Dermis microvascular lymphatic vessel endothelial cell (primary cell): ENCODE measurements at places on chromosomes 5 and 9.

- DNase-seq, result no peak
Observed at GRCh38 chr9:75138260-75139040, 50.1 kb downstream of the OSTF1 start.

GRCh38 chr9:131590449-131590848, 45.1 kb downstream of the PRRT1B start:
- no peak for DNase-seq

- no peak for DNase-seq
Observed at GRCh38 chr9:111429175-111429574, 55.0 kb downstream of the ECPAS start.

DNA sequence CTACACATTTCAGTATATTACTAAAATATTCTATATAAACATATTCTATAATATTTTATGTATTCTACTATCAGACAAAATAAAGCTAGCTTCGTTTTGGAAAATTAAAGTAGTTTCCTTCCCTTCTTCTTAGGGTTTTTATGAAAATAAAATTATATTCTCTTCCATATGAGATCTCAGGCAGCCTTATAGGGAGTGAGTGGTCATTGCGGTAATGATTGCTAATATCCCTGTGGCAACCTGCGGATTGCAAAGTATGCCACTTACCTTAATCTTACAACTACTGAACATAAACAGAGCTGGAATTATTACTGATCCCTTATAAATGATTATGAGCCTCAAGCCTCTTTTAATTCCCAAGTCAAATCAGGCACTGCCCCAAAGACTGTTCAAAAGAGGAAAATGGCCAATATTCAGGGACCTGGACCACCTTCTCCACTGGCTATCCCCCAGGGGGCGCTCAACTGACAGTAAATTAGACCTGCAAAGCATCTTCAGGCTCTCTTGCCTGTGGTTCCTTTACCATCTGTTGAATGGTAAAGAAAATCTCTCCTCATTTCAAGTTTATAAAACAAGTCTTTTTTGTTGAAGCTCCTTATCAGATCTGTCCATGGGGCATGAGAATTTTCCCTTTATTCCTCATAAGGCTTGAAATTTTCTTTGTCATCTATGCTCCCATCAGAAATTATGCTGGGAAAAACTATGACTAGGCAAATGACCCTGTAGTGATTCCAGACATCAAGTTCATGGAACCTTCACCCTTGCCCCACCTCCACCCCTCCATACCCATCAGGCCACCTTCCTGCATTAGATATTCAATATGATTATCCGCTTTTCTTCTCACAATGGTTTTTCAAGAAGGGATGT, 163.9 kb downstream of the CEMIP2 start:
- peak; percentile 82 for DNase-seq

GRCh38 chr9:123769719-123770118, 160.2 kb downstream of the DENND1A start:
- DNase-seq, result no peak

- DNase-seq, result no peak
Observed at GRCh38 chr9:18890372-18890771, 142.6 kb downstream of the SAXO1 start.

GRCh38 chr9:109033941-109034700, 20.8 kb upstream of the CTNNAL1 start:
- no peak for DNase-seq

- no peak for DNase-seq
Observed at GRCh38 chr5:133827011-133827410, 141.4 kb downstream of the C5orf15 start.

DNA sequence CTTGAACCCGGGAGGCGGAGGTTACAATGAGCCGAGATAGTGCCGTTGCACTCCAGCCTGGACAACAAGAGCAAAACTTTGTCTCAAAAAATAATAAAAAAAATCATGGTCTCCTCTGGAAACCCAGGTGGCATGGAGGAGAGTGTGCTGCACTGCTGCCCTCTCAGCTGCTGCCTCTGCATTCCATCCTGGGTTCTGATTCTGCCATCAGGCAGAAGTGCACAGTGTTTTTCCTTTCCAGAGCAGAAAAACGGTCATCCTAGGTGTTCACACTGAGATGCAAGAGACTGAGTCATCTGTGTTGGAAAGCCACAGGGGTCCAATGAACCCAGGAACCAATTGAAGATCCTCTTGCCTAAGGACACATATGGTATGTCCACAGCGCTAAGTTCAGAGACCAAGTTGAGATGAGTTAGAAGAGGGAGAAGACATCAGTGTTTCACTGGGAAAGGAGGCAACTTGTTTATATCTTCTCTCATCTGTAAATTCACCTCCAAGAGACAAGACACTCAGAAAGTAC, 88.8 kb upstream of the DMRT1 start:
- DNase-seq, result no peak

- DNase-seq, result no peak
Observed at GRCh38 chr5:14683906-14684455, 19.5 kb downstream of the OTULIN start.

- DNase-seq, result no peak
Observed at GRCh38 chr5:6718161-6718681, 5.0 kb downstream of the TENT4A start.

- DNase-seq, result no peak
Observed at GRCh38 chr5:110441035-110441434, 285.4 kb downstream of the TMEM232 start.

DNA sequence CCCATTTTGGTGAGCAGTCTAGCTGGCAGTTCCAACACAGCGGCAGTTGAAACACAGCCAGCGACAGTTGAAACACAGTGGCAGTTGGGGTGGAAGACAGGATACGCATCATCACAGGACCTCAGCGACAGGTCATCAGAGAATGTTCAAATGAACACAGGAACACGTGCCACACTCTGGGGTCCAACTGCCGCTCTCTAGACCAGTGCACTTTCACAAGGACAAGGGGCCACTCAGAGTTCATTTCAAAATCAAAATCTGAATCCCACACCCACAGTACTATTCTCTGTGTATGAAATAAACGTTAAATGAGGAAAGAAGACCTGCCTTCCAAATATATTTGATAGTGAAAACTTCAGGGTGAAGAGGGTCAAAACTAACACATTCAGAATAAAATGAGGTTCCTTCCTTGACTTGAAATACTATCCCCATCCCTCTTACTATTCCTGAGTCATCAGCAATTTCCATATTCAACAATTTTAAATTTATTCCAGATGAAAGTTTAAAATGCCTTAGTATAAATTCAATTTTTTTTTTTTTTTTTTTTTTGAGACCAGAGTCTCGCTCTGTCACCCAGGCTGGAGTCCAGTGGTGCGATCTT, 53.0 kb upstream of the SIMC1 start:
- DNase-seq, result no peak

- no peak for DNase-seq
Observed at GRCh38 chr5:53568871-53569270, 8.4 kb downstream of the NDUFS4 start.

GRCh38 chr9:38023661-38024035, 45.4 kb downstream of the SHB start:
- no peak for DNase-seq

DNA sequence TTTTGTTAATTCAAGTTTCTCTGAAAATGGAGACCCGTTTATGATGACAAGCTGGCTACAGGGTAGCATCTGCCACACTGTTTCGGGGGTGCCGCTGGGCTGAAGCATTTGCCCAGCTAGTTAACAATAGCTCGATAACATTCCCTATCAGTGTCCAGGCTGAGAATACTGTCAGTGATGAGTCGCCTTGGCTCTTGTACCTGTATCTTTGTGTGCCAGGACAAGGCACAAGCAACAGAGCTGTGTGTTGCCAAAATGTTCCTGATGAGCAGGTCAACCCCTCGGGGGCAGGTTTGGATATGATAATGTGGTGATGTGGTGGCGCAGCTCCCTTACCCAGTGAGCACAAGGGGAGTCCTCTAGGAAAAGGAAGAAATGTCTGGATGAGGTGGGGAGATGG, 7.0 kb downstream of the TGFBI start:
- no peak for DNase-seq

DNA sequence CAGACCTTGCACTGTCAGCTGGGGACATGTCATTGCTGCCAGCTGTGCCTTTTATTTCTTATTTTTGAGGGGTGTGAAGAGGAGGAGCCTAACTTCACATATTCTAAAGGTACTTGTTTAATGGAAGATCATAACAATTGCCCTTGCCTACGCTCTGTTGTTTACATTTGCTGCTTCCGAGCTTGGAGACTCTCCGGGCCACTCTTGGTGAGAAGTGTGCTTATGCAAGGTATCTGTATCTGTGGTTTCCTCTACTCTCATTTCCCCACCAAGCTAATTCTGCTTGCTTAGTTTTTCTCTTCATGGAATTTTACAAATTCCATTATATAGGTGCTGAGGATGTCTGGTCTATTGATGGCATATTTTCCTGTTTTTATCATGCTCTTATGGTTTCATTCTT, 105.3 kb downstream of the RASGRF2 start:
- DNase-seq, result peak; percentile 17

DNA sequence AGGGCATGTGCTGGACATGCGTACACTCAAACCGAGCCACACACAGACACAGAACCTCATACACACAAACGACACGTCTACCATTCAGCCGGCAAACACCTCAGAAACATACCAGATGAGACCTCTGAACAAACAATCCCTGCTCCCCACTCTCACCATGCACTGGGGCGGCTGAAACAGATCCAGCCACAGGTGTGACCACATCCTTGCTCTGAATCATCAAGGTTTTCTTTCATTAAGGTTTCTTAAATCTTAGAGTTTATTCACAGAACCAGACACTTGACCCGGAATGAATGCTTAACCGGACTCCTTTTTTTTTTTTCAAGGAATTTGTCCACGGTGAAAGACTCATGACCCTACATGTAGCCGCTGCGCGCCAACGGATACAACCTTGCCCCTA, 26.2 kb downstream of the TERT start:
- no peak for DNase-seq

DNA sequence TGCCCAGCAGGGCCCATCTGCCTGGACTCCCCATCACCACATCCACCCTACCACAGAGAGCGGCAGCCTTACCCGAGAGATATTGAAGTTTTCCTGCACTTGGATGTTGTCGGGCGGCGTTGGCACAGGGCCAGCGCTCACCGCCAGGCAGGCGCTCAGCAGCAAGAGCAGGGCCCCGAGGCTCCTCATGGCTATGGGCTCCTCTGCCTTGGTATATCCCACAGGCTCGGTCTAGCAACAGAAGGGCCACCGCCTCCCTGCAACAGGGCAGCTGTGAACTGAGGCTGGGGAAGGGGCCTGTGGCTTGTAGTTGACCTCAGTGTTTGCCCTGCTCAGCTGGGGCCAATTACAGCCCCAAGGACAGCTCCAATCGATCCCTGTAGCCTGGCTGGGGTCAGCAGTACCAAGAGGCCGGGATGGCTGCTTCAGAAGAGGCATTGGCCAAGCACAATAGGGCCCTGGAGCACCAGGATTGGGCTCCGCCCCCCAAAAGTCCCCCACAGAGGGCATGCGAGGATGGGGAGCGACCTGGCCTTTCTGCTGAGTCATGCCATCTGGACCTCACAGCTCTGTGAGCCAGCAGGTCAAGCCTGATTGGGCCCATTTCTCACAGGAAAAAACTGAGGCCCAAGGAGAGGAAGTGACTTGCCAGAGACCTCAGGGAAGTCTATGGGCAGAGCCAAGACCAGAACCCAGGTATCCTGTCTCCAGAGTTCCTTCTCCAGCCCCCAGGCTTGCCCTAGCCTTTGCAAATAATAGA, at the start of gene AMBP:
AMBP (minus strand) TSS at position 280 of the 760 bp plus-strand sequence; CDS start at position 189, 91 bp downstream.
- DNase-seq, result no peak

- no peak for DNase-seq
Observed at GRCh38 chr5:175384724-175385552, 59.0 kb downstream of the DRD1 start.

- DNase-seq, result no peak
Observed at GRCh38 chr9:93354451-93354850, 97.0 kb upstream of the FAM120A start.

GRCh38 chr5:111667128-111667736, 89.8 kb downstream of the NREP start:
- no peak for DNase-seq

DNA sequence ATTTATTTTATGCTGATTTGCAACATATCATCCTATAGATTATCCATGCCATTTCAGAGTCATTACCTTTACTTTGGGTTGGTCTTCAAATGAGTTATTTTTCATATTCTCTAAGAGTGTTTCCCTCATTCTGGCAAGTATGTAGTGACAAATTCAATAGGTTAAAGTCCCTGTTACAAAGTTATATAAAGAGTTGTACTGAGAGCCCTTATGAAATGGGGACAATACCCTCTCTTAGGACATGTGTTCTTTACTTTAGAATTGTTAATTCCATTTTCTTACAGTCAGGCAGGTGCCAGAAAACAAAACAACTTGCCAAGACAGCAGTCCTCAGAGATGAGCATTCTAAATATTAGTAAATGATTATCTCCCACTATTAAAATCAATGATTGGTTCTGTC, 6.0 kb downstream of the ALDH1A1 start:
- DNase-seq, result no peak

GRCh38 chr5:180396926-180397325, 43.8 kb upstream of the GFPT2 start:
- DNase-seq, result no peak

- no peak for DNase-seq
Observed at GRCh38 chr5:68898951-68899471, 194.8 kb upstream of the SLC30A5 start.

GRCh38 chr5:141649056-141649688, 2.0 kb downstream of the FCHSD1 start:
- DNase-seq, result no peak

GRCh38 chr5:141945511-141946051, 12.4 kb downstream of the PCDH12 start:
- DNase-seq, result peak; percentile 29

DNA sequence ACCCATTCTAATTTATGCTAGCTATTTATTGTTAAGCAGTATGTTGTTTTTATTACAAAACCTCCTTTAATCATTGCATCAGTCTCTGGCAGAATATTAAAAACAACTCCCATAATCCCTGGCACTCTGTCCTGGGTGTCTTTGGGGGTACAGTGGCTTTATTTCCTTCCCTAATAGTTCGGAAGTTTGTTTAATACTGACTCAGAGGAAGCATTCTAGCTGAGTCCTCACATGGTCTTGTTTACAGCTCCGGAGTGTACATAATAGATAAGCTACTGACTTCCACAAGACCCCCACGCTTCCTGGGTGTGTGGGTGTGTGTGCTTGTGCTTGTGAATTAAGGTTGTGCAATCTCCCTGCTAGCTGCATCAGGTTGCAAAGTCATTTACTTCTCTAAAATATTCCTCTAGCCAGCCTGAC, 149.8 kb upstream of the CDKN2B start:
- no peak for DNase-seq

GRCh38 chr5:57778501-57779091, 296.0 kb upstream of the ACTBL2 start:
- DNase-seq, result peak; percentile 70

DNA sequence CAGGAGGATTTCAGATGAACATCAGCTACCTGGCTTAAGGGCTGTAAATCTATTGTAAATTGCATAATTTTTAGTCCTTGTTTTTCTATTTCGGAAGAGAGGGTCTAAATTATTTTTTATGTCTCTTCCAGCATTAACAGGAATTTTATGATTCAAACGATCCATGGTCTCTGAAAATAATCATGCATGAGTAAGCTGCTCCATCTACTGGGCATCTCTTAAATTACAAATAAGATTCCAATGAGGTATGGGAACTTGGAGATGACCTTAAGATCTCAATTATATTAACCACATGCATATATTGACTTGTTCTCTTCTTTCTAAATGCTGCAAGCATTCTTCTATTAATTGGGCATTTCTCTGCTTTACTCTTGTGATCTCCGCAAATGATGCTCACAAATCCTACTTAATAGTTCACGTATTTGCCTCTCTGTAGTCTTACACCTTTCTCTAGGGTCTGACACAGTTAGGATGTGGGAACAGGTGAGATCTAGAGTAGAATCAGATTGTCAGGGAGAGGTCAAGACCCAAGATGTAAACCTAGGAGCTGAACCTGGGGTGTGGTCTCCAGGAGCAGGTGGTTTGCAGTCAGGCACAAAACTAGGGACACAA, 86.9 kb downstream of the NUDT12 start:
- DNase-seq, result peak; percentile 12
